Activated naive CD8-positive, alpha-beta T cell treated with anti-CD3 and anti-CD28 coated beads, Interleukin-2, amount 50 U/mL, for 16 hours (primary cell): ENCODE measurements at places on chromosomes 5 and 9.

- DNase-seq = no peak
Observed at GRCh38 chr5:132830436-132831094, at the start of gene SHROOM1. Gene SHROOM1 (minus strand): TSS chr5:132830647. CDS start chr5:132826140, 4,507 bp downstream.

DNA sequence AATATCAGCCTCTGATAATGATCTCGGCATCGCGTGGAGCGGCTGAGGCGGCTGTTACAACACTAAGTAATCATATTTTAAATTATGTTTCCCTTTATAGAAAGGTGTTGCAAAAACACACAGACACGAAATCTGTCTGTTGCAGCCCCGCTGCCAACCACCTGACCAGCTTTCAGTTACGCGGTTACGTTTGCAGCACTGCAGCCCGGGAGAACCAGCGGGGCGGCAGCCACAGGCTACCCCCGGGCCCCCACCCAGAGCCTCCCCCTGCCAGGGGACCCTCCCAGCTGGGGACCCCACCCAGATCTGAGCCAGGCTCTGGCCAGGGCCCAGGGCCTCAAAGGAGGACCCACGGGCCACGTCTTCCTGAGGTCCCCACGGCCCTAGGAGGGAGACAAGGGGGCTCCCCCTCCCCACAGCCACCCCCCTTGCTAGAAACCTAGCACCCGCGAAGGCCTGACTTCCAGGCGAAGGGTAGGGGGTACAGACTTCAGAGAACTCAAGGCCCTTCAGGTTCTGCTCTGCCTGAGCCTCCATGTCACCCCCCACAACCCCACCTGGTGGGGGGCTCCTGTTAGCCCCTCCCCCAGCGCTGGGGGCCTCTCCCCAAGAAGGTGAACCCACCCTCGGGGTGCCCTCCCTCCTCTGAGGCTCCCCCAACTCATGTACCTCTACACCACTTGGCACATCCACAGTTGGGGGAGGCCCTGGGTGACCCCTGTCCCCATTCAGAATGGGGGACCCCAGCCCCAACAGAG is 6.0 kb downstream of the NACC2 start:
- no peak for DNase-seq

GRCh38 chr5:67878933-67879332 is 336.6 kb upstream of the PIK3R1 start:
- no peak for DNase-seq

DNA sequence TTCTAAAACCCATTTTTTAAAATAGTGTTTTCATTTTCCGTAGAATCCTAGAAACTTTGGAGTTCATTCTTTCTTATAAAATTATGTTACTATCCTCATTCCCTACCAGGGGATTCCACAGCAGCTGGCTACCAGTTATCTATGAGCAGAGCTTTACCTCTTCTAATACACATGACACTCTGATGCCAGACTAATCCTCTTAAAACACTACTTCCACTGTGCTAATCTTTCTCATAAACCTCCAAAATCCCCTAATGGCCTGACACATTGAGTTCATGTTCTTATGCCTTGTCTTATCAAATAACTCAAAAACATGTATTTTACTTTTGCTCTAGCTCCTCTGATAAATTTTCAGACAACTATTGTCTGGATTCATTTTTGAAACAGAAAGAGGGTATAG is 633.6 kb upstream of the FTMT start:
- DNase-seq = no peak

DNA sequence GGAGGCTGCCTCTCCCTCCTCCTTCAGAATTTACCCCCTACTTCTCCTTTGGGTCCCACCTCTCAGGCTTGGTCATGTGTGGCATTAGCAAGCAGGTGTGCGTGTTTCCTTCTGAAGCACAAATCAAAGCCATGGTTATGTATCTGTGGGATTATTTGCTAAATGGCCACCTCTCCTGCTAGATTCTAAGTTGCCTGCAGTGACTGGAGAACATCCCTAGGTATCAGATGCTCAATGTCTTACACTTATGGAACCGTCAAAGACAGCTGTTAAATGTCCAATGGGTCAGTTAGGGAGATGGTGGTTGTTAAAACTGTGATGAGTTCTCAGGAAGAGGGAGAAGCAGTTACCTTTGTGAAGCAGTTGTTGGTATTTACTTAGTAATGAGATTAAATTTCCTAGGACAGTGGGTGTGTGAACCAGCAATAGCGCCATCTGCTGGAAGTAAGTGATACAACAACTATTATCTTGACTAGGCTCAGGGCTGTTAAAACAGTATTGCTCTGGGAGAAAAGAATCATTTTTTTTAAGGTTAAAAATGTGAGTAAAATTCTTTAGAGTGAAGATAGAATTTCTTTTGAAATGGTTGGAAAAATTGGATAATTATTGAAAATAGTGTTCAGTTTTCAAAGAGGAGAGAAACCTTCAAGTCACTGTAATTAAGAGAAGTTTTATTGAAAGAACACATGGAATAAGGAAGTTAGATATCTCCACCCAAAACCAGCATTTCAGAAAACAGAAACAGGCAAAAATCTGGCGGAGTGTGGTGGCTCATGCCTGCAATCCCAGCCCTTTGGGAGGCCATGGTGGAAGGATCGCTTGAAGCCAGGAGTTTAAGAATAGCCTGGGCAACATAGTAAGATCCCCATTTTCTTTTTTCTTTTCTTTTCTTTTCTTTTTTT is 71.3 kb downstream of the TMC1 start:
- no peak for DNase-seq

DNA sequence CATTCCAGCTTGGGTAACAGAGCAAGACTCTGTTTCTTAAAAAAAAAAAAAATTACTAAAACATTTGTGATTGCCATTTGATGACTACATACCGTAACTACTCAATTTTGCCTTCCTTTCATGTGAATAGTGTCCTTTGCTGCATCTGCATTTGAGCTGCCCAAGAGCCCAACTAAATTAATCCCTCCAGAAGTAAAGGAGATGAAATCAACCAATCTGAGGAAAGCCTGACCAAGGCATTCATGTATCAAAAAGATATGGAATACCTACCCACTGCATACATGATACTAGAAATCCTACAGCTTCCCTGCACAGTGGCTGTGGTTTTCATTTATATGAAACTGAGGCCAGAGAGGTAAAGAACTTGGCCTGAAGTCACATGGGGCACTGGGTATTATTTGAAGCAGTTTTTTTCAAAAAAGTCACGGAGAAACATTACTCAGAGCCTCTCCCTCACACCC is 177.5 kb downstream of the AOPEP start:
- DNase-seq = no peak

DNA sequence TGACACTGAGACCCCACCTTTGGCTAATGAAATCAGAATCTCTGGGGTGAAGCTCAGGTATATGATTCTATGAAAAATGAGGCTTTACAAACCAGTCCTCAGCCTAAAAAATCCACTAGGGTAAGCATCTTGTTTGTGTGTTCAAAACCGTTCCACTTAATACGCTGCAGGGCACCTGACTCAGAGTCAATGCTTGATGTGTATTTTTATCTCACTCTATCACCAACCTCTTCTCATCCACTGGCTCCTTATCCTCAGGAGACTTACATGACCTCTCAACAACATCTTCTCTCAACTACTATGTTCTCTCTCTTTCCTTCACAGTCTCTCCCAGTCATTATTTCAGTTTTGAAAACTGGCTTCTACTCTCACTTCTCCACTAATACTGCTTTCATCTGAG is 153.3 kb upstream of the KCNN2 start:
- DNase-seq = no peak

- DNase-seq = no peak
Observed at GRCh38 chr5:40052808-40053207, 626.9 kb upstream of the PTGER4 start.

DNA sequence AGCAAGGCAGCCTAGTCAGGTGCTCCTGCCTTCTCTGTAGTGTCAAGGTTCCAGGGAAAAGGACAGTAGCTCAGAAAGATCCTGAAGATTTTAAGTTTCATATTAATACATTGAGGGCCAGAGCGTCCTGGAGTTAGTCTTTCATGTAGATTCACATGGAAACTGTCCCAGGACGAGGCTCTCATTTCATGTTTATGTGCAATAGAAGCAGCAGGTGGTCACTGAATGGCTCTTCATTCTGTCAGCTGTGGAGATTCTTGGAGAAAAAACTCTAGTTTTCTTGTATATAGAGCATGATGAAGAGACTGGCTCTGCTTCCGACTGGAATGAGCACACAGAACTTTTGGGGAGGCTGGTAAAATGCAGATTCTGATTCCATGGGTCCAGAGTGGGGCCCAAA is 54.3 kb downstream of the MEGF10 start:
- DNase-seq = no peak

DNA sequence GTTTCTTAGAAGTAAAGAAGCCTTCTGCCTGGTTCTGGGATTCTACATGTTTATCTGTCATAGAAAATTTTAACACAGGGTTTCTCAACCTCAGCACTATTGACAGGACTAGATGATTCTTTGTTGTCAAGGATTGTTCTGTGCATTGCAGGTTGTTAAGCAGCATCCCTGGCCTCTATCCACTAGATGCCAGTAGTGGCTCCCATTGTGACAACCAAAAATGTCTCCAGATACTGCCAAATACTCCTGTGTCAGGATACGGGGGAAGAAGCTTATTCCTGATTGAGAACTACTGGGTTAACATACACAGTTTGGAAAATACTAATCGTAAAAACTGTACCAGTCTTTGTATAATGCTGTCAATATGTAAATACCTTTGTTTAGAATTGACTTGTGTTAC is 167.1 kb downstream of the NIPBL start:
- no peak for DNase-seq

DNA sequence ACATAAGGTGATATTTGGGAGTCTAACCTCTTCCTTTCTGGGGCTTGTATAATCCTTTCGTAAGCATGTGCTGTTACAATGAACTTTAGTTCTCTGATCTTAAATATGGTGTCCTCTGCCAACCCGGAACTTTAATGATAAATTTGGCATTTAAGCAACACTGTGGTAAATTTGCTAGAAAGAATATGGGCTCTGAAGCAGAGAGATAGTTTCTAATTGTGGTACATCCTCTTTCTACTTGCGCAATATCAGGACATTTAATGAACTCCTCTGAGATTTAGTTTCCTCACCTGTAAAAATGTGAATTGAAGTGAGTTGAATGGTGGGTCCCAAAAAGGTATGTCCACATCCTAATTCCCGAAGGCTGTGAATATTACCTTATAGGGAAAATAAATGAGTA is 364.7 kb downstream of the CAAP1 start:
- DNase-seq = no peak

- DNase-seq = no peak
Observed at GRCh38 chr5:74408150-74409043, 232.1 kb downstream of the ENC1 start.

DNA sequence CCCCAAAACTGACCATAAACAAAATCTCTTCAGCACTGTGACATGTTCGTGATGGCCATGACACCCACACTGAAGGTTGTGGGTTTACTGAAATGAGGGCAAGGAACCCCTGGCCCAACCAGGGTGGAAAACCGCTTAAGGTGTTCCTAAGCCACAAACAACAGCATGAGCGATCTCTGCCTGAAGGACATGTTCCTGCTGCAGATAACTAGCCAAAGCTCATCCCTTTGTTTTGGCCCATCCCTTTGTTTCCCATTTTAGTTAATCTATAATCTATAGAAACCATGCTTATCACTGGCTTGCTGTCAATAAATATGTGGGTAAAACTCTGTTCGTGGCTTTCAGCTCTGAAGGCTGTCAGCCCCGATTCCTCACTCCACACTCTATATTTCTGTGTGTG is 21.8 kb upstream of the TUT7 start:
- no peak for DNase-seq

- DNase-seq = no peak
Observed at GRCh38 chr9:86546712-86547111, 192.5 kb upstream of the TUT7 start.

DNA sequence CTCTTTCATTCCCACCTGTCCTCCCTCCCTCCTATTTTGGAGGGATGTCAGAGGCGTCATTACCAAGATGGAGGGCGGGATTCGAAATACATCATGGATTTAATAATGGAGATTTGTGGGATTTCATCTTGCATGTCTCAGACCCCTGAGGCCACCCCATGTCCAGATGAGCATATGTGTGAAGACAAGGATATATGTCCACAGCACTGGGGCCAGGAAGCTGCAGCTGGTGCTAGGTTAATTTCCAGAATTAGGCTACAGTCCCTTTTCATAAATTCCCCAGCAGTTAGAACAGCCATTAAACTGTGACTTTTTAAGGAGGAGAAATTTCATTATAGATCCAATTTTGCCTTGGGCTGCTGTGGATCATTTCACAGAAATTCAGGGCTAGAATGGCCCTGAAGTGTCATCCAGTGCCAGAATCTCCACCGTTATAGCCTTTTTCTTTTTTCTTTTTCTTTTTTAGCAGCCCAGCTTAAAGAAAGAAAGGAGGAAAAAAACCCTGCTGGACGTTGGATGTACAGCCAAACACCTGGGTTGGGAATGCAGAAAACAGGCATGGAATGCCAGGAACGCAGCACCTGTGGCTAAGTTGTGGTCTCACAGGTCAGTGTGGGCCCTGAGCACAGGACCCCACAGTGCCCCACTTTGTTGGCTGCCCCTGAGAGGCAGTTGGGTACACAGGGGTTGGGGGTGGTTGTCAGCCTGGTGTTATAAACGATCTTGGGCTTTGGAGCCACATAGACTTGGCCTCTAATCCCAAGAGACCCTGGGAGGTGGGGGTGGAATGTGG is 50.2 kb upstream of the CXCL14 start:
- DNase-seq = no peak

GRCh38 chr9:14251154-14252071 is 62.5 kb downstream of the NFIB start:
- DNase-seq = no peak

GRCh38 chr5:119445544-119445943 is 6.8 kb upstream of the HSD17B4 start:
- DNase-seq = no peak

- no peak for DNase-seq
Observed at GRCh38 chr9:35136866-35137265, 21.2 kb upstream of the ATOSB start.

DNA sequence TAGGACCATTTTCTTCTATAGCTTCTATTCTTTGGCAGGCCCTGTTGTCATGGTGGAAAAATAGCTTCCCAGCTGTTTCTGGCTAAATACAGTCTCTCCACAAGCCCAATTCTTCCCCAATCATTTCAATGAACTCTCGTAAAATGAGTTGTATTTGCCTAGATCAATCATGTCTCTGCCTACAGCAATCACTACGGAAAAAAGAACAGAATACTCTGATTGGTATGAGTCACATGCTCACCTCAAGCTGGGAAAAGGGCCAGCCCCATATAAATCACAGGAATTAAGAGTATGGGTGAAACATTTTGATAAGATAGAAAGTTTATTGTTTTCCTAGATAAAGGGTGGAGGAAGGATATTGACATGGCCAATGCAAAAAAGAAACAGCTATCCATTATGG is 711.4 kb downstream of the EFNA5 start:
- no peak for DNase-seq
